Activated T-cell treated with anti-CD3 and anti-CD28 coated beads, Interleukin-2, amount 50 U/mL, for 1 hour (primary cell): ENCODE measurements at places on chromosomes 12 and 14.
A peak's percentile ranks its signal among the peaks of the same experiment; 100 is the strongest.

DNA sequence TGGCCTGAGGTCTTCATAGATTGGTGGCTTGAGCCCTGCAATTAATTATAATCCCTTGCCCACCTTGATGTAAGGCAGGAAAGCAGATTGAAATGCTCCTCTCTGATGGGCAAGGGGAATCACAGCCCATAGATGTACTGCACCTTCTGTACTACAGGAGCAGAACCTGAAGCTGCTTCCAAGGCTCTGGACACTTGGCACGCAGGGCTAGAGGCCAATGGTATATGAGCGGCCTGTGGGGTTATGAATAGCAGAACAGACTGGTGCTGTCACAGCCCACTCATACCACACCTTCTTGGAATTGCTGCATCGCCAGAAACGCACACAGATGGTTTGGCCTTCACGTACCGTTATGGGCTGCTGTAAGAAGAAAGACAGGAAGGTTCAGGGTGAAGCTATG, 1.7 kb upstream of the RBM23 start:
- no peak for DNase-seq

DNA sequence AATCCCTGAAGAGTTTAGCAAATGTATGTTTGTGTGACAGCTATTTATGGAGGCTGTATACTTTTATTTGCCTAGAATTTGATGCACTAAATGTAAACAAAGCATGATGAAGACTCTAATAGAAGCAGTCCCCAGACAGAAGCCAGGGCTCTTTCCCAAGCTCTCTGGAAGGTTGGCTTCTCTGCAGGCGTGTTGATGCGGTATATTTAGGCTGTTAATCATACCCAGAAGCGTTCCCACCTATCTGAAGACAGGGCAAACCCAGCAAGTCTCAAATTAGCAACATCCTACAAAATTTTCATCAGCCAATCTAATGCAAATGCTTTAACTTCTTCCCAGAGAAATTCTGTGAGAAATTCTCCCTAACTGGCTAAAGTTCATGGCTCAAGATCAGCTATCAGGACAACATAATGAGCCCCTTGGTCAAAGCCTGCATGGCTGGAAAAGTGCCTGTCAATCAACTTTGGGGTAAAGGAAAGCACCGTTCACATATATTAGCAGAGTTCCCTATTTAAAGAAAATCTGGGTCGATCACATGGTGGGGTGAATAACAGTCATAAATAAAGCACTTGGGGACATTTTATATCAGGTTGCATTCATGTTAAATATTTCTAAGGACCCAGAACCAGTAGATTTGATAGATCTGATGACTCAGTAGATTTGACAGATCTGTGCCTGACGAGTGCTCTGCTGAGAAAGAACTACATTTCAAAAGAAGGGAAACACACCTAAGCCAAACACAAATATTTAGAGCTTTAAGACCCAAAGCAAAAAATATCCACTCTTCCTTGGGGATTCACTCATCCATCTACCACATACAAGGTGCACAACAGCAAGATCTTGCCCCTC, 46.6 kb downstream of the KSR2 start:
- DNase-seq: no peak

DNA sequence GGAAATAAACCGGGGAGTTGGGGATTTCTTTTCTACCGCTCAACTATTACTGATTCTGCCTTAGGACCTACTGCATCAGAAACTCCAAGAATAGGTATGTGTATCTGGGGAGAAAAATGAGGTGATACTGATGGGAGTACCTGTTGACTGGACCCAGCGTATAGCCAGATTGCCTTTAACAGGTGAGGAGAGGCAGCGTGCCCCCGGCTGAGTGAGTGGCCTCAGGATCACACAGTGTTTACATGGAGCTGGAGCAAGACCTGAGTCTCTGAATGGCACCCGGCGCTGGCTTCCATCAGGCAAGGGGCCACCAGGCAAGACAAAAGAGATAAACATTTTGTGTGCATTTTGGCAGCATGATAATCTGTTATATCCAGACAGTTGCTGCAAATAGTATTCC, 496.2 kb downstream of the EGLN3 start:
- no peak for DNase-seq

DNA sequence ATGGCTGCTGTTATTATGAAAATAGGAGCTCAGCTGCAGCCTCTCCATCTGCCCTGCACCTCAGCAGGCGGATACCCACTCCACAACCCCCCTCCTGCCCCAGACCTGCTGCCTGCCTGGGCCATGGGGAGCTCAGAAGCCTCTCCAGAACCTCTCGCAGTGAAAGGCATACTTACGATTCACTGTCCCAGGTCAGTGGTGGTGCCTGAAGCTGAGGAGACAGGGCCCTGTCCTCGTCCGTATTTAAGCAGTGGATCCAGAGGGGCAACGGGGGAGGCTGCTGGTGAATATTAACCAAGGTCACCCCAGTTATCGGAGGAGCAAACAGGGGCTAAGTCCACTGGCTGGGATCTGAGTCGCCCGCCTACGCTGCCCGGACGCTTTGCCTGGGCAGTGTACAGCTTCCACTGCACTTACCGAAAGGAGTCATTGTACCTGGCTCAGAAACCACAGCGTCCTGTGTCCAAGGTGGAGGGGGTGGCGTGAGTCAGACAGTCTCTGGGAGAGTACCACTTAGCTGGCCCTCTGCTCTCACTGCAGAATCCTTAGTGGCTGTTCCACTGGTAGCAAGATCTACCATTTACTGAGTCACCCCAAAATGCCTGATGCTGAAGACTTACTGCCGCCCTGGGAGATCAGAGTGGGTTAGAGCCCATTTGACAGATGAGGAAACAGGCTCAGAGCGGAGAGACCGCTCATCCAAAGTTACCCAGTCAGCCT, at the start of gene SERPINA1:
TSS of gene SERPINA1 (minus strand) at position 219 of the 720 bp plus-strand sequence. CDS start 5,365 bp downstream, outside the sequence.
- no peak for DNase-seq

DNA sequence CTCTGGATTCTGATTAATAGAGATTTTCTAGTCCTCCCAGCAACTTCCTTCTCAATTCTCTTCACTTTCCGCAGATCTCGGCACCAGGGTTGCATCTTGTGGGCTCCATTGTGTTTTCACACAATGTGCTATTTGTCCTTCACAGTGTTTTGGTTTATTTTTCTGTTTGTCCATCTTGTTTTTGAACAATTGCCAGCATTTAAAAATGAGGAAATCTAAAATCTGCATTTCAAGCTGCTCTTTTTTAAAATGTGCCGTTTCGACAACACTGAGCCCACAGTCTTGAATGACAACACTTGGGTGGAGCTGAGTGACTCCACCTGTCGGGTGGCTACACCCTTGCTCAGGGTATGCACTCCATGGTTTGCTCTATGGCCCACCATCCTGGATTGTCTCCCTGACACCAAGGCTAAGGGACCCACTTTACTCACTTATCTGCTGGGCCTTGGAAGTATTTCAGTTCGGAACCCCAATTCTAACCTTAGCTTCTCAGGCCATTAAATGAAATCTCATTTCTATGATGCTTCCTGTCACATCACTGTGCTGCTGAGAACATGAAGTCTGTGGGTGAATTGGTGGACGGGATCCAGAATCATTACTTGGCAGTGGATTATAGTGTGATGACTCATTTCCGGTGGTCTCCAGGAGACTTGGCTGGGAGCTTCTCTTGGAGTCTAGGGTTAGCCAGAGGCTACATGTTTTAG, 3.4 kb upstream of the MYRFL start:
- DNase-seq: no peak

- DNase-seq: no peak
These were observed 29.4 kb downstream of the C12orf75 start for GRCh38 chr12:105359856-105360255.

GRCh38 chr12:91367234-91367849, 184.7 kb upstream of the DCN start:
- no peak for DNase-seq

GRCh38 chr14:51846631-51847488, 13.6 kb upstream of the GNG2 start:
- peak; percentile 88 for DNase-seq

DNA sequence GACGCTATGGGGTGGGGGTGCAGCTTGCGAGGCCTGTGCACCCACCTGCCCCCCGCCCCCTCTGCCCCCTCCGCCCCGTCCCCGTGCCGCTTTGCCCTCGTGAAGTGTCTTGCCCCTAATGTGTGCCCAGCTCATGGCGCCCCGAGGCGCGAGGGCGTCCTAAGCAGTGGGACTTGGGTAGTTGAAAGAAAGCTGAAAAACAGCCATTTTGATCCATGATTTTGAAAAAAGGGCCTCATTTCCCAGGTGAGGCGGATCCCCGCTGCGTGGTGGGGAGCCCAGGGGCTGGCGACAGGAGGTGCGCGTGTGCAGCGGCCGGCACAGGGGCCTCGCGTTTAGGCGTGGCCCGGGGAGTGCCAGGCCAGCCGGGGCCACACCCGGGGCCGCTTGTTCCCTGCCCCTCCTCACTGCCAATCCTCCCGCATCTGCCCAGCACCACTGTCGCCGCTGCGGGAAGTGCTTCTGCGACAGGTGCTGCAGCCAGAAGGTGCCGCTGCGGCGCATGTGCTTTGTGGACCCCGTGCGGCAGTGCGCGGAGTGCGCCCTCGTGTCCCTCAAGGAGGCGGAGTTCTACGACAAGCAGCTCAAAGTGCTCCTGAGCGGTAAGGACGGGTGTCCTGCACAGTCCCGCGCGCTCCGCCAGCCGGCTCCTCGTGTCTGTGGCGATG, 11.8 kb downstream of the ZFYVE21 start:
- no peak for DNase-seq

DNA sequence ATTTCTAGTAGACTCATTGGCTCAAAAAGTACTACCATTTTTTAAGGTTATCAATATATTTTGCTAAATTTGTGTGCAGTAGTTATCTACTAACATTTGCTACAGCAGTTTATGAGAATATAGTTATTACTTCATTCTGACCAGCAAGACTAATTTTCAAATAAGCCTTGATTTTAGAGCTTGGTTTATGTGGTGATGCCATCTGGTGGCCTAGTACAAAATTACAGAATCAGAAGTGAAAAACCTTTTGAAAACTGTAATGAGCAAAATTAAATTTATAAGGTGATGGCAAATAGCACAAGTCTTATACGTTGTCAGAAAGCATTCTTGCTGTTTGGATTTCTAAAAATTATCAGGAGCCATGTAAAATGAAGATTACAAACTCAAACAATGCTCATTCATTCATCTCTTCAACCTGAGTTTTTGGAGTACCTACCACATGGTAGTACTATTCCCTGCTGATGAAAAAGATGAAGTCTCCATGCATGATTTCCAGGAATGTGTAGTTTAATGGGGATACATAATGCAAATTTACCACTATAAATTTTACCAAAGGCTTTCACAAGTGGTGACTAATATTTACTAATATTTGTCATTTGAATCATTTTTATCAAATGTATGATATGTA, 51.0 kb downstream of the MAGOHB start:
- no peak for DNase-seq

- DNase-seq: no peak
These were observed 1.8 kb downstream of the KRR1 start for GRCh38 chr12:75509621-75510020.

DNA sequence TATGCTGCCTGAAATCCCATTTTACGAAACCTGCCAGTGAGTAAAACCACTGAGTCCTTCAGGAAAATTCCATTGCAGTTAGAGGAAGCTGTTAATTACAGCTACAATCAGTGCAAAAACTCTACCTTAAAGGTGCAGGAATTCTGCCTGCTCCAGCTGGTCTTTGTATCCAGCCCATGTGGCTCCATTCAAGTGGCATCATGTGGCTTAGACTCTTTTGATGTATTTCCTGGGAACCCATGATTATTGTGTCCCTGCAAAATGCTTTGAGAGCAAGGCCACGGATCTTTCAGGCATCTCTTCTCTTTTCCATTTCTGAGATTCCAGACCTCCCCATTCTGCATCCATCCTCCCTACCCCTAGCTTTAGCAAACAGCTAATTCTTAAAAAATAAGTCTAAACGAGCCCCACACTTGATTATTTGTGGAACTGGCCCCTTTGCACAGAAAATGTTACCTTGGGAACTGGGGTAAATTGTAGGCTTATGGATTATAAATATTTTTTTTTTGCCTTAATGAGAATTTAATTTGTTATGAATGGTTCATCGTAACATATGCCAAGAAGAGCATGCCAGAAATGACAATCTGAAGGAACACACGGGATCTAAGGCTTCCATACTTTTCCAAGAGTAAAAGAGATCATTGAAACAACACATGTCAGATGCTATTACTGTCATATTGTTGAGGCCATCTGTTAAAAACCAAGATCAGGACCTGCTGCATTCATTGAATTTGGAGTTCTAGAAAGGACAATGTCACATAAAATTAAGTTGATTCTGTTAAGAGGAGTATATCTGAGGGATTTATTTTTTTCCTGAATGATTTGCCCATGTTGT, 144.6 kb downstream of the TPH2 start:
- DNase-seq: no peak

DNA sequence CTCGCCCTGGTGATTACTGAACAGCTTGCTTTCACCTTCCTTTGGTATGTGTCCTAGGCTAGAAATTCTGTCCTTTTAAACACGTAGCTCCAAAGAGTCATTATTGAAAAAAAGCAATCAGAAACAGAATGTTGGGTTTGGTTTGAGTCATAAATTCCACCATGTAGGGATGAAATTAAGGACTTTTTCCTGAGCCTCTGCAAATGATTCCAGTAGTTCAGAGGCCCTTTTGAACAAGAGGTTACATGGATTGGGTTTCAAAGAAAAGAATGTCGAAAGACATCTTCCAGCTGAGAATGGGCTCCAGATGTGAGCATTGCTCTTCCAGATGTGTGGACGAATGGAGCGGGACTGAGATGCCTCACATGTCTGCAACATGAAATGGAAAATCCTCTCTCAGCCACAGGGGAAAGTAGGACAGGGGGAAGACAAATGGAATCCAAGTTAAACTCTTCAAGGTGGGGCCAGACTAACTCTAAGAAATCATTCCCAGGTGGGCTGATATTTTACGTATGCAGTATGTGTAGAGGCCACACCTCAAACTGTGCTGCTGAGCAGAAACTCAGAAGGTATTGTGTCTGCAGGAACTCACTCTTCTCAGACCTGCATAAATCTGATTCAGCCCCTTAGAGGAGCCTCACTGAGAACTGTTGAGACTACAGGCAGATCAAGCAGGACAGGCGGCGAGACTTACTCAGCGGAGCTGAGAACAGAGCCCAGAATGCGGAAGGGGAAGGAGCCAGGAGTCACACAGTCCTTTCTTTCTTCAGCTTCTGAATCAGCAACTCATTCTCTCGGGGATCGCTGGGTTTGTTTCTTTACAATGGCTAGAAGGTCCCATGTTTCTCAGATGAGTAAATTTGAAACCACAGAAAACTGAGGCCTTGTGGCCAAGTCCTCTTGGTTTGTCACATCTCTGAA, 23.3 kb upstream of the EMP1 start:
- DNase-seq: no peak

- DNase-seq: no peak
These were observed 162.1 kb upstream of the NTF3 start for GRCh38 chr12:5269846-5270245.

GRCh38 chr12:51381226-51382079, 9.8 kb downstream of the GALNT6 start:
- no peak for DNase-seq

DNA sequence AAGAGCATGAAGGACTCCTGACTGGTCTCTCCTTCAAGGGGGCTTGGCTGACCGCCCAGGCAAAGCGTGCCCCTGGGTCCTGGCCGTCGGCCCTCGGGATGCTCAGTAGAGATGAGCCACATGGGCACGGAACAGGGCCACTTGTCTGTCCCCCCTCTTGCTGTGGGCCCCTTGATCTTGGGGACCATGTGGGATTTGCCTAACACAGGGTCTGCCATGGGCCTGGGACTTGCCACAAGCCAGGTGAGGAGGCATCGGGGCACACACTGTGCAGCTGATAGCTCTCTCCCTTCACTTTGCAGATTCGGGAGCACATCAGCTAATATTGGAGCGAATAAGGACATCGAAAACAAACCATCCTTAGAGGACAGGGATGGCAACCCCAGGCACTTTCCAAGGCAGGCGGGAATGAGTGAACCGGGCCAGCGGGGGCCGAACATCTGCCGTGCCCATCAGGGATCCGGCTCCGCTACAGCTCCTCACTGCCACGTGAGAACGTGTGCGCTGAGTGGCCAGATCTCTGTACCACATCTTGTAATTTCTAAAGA, 88.1 kb downstream of the PIWIL1 start:
- no peak for DNase-seq
